Epithelial cell of proximal tubule (primary cell): ENCODE measurements at places on chromosomes 11 and 22. TPM values are rescaled to one million over a fixed set of nuclear protein-coding genes. Genes with fewer than 3 reads are reported as not detected.
A peak's percentile ranks its signal among the peaks of the same experiment; 100 is the strongest.

DNA sequence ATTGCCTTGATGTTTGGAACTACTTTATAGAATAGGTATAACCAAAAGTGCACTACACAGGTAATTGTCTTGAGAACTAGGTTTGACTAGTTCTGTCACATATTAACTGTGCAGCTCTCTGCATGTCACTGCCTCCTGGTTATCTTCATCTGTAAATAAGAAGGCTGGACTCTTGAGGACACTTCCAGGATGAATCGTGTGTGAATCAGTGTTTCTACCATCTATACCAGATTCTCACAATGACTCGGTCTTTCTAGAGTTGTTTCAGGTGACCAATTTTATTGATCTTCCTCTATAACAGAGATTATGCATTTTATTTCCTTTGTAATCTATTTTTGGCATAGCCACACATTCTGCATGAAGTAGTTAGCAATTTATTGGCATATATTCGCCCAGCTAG is 1181.0 kb upstream of the TENM4 start:
- no peak for DNase-seq

- DNase-seq: no peak
Observed at GRCh38 chr11:96543177-96543576, 153.4 kb downstream of the JRKL start.

GRCh38 chr11:1882265-1883238 is 9.1 kb downstream of the PRR33 start:
- DNase-seq: no peak

DNA sequence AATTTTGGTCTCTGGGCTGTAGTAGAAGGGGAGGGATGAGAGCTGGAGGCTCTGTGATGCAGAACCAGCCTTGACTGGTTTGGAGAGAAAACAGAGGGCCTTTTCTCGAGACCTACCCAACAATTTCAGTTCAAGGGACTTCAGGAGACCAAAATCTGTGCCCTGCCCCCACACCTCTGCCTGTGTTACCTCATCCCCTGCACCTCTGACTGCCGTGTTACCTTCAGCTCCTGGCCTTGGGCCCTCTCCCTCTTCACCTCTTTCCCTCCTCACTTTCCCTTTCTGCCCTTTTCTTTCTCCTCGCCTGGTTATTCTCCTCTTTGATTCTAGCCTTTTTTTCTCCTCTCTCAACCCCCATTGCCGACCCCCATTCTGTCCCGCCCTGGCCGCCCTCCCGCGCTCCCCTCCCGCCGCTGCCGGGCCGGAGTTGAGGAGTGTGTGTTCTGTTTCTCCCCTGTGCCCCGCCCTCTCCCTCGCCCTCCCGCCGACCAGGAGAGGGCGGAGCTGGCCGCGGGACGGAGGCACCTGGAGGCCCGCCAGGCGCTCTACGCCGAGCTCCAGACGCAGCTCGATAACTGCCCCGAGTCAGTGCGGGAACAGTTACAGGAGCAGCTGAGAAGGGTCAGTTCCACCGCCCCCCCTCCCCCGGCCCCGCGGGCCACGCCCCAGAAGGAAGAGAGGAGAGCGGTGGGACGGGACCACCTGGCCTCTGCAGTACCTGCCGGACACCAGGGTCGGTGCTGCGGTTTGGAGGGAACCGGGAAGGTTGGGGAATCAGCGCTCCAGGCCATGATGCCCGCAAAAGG is 27.2 kb downstream of the PHLDB1 start:
- DNase-seq: no peak

Gene EXPH5
- total RNA-seq: 6.8 and 7.8 TPM in 2 replicates

DNA sequence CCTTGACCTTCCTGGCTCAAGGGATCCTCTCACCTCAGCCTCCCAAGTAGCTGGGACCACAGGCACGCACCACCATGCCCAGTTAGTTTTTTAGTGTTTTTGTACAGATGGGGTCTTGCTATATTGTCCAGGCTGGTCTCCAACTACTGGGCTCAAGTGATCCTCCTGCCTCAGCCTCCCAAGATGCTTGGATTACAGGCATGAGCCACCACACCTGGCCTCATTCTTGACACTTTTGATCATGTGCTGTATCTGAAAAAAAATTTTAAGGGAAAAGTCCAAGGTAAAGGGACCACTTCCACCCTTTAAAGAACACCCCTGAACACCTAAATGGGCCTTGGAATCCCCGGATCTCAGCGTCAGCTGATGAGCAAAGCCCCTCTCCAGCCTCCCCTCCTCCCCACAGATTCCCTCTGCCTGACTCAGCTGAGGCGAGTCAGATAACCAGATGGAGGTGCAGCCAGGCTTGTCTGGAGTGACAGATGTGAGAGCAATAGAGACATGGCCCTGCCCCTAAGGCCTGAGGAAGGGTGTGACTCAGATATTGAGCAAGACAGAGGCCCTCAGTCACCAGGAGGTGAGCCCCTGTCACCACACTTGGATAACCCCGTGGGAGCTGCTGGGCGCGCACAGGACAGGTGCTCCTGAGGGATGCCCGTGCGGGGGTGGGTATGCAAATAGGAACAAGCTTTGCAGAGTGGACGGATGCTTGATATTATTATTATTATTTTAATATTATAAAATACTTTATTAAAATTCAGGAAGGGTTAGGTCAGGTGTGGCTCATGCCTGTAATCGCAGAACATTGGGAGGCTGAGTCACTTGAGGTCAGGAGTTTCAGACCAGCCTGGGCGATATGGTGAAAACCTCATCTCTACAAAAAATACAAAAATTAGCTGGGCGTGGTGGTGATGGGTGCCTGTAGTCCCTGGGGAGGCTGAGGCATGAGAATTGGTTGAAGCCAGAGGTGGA is 5.0 kb upstream of the CCDC88B start:
- peak; percentile 95 for DNase-seq

Gene GNAZ
- 5.6 and 10.3 TPM in 2 replicates for total RNA-seq

Gene MAML2
- 4.9 and 5.1 TPM in 2 replicates for total RNA-seq

Gene TEX12
- not detected in 2 replicates for total RNA-seq

- no peak for DNase-seq
Observed at GRCh38 chr11:131428853-131429252, 58.4 kb downstream of the NTM start.

GRCh38 chr11:105046898-105047579 is 1.9 kb upstream of the CARD16 start:
- DNase-seq: peak; percentile 95

DNA sequence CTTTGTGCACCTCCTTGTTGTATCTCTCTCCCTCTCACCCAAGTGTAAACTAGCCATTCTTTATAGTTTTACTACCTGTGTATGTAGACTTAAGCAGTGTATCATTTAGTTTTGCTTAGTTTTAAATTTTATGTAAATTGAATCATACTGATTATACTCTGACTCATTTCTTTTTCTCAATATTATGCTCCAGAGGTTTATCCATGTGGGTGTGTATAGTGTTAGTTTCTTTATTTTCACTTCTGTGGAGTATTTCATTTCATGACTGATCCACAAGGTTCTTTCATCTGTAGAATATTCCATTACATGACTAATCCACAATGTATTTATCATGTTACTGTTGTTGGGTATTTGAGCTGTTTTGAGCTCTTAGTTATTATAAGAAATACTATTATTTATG is 62.0 kb downstream of the CCDC34 start:
- no peak for DNase-seq

DNA sequence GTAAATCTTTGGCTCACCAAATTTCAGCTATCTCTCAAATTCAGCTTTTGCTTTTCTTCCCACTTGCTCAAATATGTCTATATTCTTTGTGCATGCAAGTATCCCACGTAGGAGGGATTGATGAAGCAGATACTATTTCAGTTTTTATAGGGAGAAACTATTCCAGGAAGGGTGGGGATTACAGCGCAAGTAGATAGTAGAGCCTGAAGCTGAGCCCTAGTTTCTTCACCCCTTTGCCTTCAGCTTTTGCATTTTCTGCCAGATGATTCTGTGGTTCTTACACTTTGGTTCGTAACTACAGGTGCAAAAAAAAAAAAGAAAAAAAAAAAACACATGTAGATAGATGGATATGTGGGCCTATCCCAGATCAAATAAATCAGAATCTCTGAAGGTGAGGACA is 3.1 kb upstream of the ACP2 start:
- no peak for DNase-seq

Gene MCM5
- 87.6 and 157 TPM in 2 replicates for total RNA-seq

Gene TMEM132A
- total RNA-seq: 150 and 287 TPM in 2 replicates

- DNase-seq: no peak
Observed at GRCh38 chr11:14095882-14096281, 133.4 kb downstream of the SPON1 start.

GRCh38 chr22:43047605-43048004 is 32.7 kb upstream of the PACSIN2 start:
- DNase-seq: no peak

- DNase-seq: no peak
Observed at GRCh38 chr11:121318848-121319834, 26.6 kb downstream of the SC5D start.

- DNase-seq: no peak
Observed at GRCh38 chr11:2256293-2256913, 14.0 kb downstream of the ASCL2 start.

DNA sequence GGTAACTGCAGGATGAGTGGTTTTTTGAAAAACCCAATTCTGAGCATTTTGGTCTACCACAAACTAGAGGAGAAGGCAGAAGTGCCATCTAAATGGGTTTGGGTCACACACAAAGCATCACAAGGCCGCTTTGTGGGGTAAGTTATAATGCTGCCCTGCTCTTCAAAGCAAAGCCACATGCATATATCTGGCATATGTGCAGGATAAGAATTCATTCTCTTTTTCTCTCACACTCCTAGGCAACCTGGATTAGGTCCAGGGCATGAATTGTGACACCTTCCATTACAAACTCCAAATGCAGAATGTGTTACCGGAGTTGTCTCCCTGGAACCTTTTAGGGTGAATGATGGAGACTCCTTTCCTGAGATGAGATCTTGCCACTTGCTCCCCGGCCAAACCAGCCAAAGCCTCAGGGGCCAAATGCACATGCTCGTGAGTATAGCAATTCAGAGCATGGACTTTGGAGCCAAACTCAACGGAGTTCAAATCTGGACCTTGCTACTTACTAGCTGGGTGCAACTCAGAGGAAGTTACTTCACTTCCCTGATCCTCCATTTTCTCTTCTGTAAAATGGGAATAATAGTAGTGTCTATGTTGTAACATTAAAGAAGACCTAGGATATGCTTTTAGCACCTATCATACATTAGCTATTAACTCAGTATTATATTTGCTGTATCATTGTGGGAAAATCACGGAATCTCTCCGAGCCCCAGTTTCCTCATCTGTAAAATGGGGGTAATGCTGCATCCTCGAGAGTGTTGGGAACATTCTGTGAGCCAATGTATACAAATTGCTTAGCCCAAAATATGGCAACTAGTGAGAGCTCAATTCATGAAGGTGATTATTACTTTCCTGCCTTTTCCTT is 96.6 kb downstream of the COMMD9 start:
- no peak for DNase-seq

DNA sequence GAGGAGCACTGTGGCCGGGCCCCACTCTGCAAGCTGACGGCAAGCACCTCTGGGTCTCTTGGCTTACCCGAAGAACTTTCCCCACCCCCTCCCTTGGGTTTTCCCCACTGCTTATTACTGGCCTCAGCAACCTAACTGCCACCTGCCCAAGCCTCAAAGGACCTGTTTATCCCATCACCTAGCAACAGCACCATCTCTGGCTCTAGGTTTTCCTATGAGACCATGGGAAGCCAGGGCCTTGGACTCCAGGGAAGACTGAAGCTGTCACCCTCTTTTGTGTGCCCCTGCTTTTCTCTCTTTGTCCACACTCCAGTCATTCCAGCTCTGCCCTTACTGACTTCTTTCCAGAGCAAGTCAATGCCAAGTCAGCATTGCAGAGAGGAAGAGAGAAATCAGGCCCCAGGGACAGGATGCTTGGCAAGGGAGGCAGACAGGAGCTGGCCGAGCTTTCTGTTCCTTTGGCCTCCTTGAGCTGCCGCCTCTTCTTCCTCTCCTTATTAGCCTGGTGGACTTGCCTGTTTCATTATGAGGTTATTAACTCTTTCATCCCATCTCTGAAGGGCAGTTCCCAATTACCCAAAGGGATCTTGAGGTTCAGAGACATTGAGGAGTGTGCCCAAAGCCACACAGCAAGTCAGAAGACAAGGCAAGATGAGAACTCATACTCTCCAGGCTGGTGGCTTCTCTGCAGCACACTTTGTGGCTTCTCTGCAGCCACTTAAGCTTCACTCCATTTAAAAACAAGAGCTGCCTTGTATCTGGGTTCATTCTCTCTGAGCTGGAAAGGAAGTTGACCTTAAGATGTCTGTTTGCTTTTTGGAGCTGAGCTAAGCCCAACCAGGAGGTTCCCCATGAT is at the start of gene SMIM35:
TSS of gene SMIM35 (minus strand) at position 51 of the 856 bp plus-strand sequence. CDS start 206 bp downstream, outside the sequence.
- DNase-seq: no peak

Gene CARD18
- not detected in 2 replicates for total RNA-seq

Gene HBB
- not detected in 2 replicates for total RNA-seq

- no peak for DNase-seq
Observed at GRCh38 chr22:44964722-44965078, 45.1 kb downstream of the PHF21B start.

- peak; percentile 39 for DNase-seq
Observed at GRCh38 chr22:32411402-32411801, 645 bp downstream of the RTCB start.

- no peak for DNase-seq
Observed at GRCh38 chr11:65290448-65291165, 24.1 kb upstream of the CDC42EP2 start.

DNA sequence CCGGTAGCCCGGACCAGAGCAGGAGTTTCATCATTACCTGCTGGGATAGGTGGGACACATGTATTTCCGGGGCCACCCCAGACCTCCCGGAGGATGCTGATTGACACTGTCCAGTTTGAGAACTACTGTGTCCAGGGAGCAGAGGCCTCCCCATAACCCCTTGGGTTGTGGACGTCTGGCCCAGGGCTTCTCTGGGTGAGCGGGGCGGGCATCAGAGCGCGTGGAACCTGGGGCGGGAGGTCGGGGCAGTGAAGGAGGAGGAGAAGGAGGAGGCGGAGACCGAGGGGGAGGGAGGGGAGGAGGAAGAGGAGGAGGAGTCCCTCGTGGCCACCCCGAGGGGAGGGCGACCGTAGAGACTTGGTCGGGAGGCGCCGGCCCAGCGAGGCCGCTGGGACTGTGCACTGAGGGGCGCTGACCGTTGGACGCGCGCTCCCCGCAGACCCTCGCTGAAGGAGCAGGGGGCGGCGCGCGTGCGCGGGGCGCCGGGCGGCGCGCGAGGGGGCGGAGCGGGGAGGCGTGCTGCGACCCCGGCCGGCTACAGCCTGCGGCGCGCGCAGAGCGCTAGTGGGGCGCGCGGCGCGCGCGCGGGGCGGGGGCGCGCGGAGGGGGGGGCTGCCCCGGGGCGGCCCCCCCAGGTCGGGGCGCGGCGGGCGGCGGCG is at the start of gene GRK3:
TSS of gene GRK3 (plus strand) at position 356 of the 659 bp plus-strand sequence. CDS start 366 bp downstream, outside the sequence.
- DNase-seq: no peak

- DNase-seq: no peak
Observed at GRCh38 chr22:50175921-50176849, 5.7 kb downstream of the PANX2 start.

GRCh38 chr11:108698844-108699642 is 34.2 kb downstream of the DDX10 start:
- peak; percentile 40 for DNase-seq

Gene HARBI1
- 1.6 and 3.3 TPM in 2 replicates for total RNA-seq

GRCh38 chr11:4455419-4455818 is 6.3 kb downstream of the OR52K2 start:
- no peak for DNase-seq

Gene PARVA
- total RNA-seq: 30.2 and 32.6 TPM in 2 replicates

Gene SCUBE1
- not detected in 2 replicates for total RNA-seq

Gene NLRP6
- not detected in 2 replicates for total RNA-seq
